ENCODE measurements at places on chromosomes 6 and 20.

GRCh38 chr6:157104803-157105202, 218.5 kb downstream of the TMEM242 start:
- DNase-seq, result no peak

- no peak for DNase-seq
These were observed 281.0 kb downstream of the TFAP2C start for GRCh38 chr20:56909918-56910714.

GRCh38 chr20:47789081-47789763, 3.9 kb upstream of the SULF2 start:
- DNase-seq, result no peak

- DNase-seq, result no peak
These were observed 161.7 kb downstream of the SYNDIG1 start for GRCh38 chr20:24631173-24631505.
